ENCODE measurements at places on chromosomes 2 and 18.

DNA sequence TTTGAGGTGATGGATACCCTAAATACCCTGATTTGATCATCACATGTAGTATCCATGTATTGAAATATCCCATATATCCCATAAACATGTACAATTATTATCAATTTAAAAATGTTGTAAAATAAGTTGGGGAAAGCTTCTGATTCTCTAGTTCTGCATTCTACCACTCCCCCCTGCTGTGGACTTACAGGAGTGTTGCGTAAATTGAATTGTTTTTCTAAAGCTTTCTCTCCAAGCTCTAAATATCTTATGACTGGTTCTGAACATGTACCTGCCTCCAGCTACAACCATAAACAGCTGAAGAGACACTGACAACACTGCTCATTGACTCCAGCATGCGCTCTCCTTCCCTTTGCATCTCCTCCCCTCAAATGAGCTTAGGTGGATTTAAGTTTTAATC, 145.2 kb downstream of the MGAT5 start:
- DNase-seq: no peak

DNA sequence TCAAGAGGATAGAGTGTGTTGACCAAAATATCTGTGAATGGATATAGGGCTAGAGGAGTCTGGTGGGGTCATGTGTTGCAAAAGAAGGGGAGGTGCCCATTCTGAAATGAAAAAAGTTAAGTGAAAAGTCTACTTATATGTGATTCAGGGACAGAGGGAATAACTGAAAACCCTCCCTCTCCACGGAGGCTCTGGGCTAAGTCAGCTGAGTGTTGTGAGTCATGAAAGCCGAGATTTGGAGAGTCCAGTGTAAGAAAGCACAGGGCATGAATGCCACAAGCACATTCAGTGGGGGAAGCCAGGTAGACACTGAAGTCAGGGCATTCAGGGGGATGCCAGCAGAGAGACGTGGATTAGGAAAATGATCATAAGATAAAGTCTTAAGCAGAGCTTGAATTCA, 871.9 kb downstream of the TSN start:
- DNase-seq: no peak

DNA sequence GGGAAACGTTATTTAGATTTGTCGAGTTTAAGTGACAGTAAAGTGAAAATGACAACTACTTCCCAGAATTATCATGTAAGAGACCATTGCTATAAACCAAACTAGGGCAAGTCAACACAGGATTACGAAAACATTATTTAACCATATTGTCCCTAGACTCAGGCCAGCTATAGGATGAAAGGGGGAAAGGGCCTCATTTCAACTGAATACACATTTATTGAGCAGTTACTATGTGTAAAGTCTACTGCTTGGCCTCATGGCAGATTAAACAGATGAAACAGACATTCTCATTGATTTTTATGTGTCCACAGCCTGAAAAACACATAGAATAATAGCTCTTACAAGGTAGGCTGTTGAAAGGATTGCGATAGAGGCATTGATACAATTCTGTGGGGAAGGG, 32.7 kb downstream of the ARHGEF33 start:
- no peak for DNase-seq

DNA sequence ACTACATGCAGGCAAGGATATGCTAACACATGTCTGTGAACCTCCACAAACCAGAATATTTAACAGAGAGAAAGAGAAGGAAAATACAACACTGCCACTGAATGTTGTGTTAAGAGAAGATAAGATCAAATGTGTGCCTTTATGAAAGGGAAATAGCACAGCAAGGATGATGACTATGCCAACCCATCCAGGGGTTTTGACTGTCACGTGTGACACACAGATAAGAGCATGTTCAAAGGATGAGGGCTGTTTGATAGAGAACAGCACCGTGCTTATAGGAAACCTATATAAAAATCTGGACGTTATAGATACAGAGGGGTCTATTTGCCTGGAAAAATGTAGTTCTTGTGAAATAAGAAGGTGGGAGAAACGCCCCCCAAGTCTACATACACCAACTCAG, 911.8 kb downstream of the CPS1 start:
- no peak for DNase-seq

- no peak for DNase-seq
Measured at GRCh38 chr2:150255528-150255927, 231.9 kb downstream of the RND3 start.

DNA sequence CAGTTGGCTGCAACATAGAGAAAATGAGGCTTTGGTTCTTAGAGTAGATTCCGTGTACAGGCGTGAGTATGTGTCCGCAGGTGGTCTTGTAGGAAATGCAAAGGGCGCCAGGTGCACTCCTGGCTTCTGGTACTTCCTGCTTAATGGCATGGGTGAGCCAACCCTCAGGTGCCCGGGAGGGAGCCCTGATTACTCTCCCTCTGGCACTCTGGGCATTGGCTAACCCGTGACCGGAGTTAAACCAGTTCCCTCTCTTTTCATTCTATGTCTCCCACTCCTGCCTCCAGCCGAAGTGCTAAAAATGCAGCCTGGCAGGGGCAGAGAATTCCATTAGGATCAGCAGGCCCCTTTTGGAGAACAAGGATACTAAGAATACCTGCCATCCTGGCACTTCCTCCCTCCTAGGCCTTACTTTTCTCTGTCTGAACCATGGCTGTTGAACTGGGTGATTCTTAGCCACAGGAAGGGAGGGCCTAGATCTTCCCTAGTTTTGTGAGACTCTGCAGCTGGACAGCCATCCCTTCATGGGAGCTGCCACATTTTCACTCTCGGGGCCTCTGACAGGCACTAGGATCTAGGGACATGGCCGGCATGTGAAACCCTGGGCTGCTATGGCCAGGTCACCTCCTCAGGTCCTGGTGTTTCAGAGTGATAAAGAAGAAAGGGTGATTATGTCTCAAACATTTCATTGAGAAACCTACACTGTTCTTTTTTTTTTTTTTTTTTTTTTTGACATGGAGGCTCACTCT, 6.5 kb downstream of the MERTK start:
- no peak for DNase-seq

GRCh38 chr2:88692187-88692586, 714 bp downstream of the RPIA start:
- DNase-seq: no peak

DNA sequence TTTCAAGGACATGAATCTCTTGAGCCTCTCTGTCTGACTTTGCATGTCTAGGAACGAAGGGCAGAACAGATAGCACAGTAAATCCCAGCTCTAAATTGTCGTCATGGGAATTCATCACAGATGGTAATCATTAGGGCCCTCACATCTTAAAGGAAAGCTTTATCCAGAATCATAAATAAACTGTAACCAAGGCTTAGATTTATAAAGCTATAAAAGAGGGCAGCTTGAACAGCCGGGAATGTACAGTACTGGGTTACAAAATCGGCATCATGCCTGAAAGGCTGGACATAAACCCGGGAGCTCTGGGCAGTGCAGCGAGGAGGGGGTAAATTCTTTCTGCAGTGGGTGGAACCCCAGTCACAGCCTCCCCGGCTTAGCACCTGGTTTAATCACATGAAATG, 144.4 kb downstream of the GFPT1 start:
- DNase-seq: no peak

DNA sequence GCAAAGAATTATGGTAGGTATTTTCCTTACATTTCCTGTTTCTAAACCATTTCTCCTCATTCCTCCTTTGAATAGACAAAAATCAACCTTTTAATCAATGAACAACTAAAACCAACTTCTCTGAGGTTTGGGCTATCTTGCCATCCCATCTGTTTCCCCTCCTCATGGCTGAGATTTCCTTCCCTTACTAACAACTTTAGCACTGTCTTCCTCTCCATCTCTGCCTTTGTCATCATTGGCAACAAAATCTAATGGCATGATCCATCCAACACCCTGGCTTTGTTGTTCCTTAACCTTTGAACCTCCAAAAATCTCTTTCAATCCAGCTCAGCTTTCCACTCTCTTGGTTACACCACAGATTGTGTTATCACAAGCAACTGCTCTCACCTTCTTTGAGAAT, 95.3 kb upstream of the FAM136A start:
- DNase-seq: no peak
